H54 (cell line): ENCODE measurements at places on chromosomes 1 and 21.

- no peak for DNase-seq
These were observed 75.6 kb upstream of the HOOK1 start for GRCh38 chr1:59739111-59739510.

- no peak for DNase-seq
These were observed at the start of gene C2CD4D for GRCh38 chr1:151839457-151840403. Gene C2CD4D (minus strand): TSS chr1:151839820. CDS start chr1:151838989, 831 bp downstream.

GRCh38 chr1:3524556-3525203, 70.2 kb downstream of the ARHGEF16 start:
- DNase-seq, result no peak

- no peak for DNase-seq
These were observed 179.6 kb downstream of the KCNK2 start for GRCh38 chr1:215262106-215262505.

DNA sequence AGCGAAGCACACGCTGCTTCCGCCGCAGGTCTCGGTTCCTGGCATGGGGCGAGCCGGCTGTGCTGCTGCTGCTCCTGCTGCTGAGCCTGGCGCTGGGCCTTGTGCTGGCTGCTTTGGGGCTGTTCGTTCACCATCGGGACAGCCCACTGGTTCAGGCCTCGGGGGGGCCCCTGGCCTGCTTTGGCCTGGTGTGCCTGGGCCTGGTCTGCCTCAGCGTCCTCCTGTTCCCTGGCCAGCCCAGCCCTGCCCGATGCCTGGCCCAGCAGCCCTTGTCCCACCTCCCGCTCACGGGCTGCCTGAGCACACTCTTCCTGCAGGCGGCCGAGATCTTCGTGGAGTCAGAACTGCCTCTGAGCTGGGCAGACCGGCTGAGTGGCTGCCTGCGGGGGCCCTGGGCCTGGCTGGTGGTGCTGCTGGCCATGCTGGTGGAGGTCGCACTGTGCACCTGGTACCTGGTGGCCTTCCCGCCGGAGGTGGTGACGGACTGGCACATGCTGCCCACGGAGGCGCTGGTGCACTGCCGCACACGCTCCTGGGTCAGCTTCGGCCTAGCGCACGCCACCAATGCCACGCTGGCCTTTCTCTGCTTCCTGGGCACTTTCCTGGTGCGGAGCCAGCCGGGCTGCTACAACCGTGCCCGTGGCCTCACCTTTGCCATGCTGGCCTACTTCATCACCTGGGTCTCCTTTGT, 2.6 kb downstream of the TAS1R3 start:
- no peak for DNase-seq

DNA sequence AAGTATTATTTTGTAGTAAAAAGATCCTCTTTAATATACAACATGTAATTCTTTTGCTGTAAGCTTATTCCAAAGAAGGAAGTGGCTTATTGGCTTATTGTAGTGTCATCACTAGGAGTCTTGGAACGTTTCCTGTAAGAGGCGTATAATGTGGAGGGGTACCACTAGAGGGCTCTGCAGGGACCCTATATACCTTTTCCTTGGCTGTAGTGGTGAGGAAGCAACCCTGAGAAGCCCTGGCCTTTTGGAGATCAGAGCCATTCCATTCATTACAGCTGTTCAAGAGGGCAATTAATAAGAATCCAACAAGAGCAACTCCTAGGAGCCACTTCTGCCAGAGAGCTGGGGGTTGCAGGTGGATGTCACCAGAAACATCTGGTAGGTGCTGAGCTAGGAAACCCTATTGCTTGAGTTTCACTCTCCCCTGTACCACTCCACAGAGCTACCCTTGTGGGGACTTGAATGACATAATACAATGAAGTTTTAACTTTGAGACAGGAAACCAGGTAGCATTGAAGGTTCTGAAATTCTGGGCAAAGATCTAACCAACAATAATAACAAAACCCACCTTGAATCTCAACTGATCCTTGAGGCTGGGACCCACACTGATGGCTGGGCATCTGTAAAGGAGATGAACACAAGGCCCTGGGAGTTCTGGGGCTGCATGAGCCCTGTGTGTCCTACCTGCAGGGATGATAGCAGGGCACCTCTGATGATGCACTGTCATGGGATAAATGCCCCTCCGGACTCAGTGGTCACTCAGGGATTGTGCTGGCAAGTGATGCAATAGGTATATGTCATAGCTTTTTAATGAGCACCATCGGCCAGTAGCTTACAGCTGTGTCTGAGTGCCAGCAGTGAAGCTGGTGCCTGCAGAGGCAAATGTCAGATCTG, 160.2 kb upstream of the COA6 start:
- no peak for DNase-seq

DNA sequence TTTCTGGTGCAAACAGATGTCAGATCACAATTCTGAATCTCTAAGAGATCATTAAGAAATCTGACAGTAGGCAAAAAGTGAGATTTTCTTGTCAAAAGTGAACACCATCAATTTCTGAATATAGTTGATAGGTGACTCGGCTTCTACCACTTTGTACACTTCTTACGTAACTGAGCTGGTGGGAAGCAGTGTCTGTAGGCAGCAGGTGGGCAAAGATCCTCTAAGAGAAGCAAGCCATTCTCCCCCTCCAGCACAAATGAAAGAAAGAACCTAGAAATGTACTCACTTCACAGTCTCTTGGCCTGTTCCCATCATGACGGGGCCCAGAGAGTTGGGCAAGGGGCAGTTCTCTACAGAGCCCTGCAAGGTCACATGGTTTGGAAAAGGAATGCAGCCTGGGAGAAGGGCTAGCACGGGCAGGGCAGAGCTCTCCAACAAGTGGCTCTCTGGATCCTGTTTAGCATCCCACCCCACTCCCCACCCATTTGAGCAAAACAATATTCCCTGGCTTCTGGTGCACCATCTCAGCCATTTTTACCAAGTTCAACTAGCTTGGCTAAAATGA, 412.6 kb downstream of the LTN1 start:
- DNase-seq, result no peak

- no peak for DNase-seq
These were observed 114.2 kb upstream of the ATP1A1 start for GRCh38 chr1:116258668-116259419.

DNA sequence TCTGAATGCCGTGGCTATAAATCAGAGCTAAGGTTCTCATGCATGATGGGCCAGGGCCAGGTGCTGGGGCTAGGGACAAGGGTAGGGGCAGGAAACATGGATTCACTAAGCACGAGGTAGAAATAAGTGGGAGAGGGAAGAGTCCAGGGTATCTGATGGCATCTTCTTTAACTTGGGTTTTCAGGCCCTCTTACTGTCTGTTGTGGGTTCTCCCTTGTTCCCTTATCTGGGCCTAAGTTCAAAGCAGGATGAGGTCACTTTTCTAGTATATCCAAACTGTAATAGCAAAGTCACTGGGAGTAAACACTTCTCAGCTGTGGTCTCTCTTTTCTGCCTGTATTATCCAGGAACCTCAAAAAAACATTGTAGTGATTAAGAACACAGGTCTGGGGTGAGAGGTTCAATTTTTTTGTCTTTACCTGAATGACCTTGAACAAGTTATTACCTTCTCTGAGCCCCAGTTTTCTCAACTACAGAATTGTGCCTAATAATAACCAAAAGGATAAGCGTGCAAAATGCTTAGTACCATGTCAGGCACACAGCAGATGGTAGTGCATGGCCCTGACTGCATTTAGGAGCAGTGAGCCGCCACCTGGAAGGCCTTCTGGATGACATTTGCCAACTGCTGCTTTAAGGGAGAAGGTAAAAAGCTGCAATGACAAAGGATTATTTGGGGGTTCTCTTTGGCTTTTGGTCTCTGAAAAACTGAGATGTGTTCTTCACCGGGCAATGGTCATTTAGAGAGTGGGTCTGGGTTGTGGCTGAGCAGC, 53.6 kb upstream of the A3GALT2 start:
- no peak for DNase-seq

DNA sequence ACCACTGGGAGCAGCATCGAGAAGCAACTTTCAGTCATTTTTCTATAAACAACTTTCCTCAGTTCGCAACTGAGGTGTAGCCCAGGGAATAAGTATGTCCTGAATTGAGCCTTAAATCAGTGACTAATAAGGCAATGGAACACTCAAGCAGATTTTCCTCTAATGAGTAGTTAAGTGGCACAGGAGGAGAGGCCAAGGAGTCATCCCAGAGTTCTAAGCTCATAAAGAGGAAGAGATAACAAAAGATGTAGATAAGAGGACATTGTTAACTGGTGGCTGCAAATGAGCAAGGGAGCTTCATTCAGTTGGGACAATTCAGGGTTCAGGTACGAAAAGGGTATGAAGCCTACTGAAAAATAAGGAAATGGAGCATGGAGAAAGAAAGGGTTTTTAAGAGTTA, 64.5 kb downstream of the LRRC40 start:
- DNase-seq, result no peak

- no peak for DNase-seq
These were observed 24.2 kb upstream of the PHGDH start for GRCh38 chr1:119687434-119688079.

- DNase-seq, result no peak
These were observed 16.0 kb downstream of the LRIG2 start for GRCh38 chr1:113088972-113089371.

DNA sequence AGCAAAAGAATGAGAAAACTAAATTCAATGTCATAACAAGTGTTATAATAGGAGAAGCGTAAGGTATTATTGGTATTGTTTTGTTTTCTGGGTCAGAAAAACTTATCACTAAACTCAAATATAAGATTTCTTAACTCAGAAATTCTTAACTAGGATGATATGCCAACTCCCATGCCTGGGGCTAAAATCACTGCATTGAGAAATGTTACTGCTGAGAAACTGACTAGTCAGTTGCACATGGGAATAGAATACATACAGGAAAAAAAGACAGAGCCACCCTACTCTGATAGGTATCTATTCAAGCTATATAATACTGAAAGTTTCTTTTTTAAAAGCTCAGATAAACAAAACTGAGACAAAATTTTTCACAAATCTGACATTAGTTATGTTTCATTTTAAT, 56.3 kb downstream of the PRPF38A start:
- DNase-seq, result no peak

GRCh38 chr1:116806245-116806644, 52.0 kb downstream of the CD2 start:
- DNase-seq, result no peak

- DNase-seq, result no peak
These were observed 121.7 kb upstream of the COL6A1 start for GRCh38 chr21:45859762-45860357.

DNA sequence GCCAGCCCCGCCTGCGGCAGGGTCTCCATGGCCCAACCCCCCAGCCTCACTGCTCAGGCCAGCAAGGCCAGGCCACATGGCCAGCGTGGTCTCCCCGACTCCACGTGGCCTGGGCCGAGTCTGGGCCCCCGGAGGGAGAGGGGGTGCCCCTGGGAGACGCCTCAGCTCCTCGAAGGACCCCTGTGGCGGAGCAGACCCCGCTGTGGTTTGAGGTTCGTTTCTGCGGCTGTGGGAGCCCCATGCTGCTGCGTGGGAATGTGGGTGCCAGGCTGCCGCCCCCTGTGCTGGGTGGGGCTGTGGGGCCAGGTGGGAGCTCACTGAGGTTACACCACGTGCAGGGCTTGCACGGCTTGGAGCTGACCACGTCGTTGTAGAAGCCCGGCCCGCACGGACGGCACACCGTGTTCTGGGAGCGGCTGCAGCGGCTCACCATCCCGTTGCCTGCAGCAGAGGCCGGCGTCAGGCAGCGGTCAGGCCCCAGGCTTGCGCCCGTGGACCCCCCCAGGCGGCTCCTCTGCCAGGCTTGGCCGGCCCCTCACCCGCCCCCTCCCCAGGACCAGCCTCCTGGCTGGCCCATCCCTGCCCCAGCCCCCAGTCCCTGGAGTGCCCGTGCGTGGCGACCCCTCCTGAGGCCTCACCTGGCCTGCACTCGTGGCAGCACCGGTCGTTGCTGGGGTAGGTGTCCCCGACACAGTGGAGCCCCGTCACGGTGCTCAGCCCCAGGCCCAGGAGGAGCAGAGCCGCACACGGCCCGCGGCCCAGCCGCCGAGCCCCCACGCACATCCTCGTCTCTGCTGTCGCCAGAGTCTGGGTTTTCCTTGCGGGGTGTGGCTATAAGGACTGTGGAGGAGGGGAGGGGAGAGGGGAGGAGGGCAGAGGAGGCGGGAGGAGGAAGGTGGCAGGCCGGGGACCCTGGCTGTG, at the start of gene TNFRSF4:
Gene TNFRSF4 (minus strand): TSS at position 809 of the 921 bp plus-strand sequence. CDS start 26 bp downstream, at position 783.
- DNase-seq, result no peak
